Fibroblast of skin of left biceps (primary cell): ENCODE measurements at places on chromosomes 2 and 18.

DNA sequence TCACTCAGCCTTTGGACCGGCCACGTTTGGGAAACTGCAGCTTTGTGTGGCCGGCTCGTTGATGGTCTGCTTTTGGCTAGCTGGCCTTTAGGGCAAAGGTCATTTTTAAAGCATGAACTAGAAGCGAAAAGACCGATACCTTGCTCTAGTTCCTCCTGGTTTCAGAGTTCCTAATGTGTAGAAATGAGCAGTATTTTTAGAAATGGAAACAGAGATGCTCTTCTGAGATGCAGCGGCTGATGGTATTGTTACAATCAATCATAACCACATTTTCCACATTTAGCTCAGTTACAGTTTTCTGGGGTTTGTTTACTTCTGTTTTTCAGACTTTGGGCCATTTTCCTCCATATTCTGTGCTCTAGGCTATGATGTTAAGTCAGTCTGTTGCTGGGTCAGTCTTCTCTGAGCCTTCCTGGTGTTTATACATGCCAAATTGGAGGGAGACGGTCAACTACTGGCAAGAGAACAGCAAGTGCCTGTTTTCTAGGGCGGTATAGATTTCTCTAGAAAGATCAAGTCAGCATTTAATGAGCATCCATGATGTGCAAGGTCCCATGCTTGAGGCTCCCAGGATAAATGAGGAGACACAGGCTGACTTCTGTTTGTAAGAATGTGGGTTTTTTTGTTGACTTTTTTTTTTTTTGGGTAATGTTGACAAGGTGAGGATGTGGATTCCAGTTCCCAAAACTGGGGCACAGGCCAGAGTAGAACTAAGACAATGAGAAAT is 28.0 kb downstream of the RNF144A start:
- DNase-seq = no peak

DNA sequence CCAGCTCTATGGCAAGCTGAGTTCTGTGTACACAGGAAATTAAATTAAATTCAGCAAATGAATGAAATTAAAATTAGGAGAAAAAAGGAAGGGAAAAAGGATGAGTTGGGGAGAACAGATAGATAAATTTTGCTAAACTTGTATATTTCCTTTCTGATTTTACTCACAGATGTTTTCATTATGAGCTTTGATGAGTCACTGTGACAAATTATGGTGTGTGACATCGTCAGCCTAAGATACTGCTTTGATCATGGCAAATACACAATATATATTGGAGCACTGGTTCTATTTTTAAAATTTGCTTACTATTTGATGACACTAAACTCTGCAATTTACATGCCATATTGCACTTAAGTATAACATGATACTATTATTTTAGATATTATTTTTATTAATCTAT is 464.6 kb upstream of the SPHKAP start:
- no peak for DNase-seq

- no peak for DNase-seq
Observed at GRCh38 chr2:37892436-37893114, 32.5 kb upstream of the RMDN2 start.

- no peak for DNase-seq
Observed at GRCh38 chr2:196783431-196784094, 15.9 kb downstream of the GTF3C3 start.

DNA sequence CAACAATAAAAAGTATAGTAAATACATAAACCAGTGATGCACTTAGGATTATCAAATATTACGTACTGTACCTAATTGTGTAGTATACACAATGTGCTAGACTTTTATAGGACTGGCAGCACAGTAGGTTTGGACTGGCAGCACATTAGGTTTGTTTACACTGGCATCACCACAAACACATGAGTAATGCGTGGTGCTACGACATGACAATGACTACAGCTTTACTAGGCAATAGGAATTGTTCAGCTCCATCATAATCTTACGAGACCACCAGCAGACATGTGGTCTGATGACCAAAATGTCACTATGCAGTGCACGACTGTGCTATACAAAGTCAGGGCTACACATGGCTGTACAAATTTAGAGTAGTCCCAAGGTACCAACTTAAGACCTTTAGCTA is 2.3 kb downstream of the MBOAT2 start:
- no peak for DNase-seq

DNA sequence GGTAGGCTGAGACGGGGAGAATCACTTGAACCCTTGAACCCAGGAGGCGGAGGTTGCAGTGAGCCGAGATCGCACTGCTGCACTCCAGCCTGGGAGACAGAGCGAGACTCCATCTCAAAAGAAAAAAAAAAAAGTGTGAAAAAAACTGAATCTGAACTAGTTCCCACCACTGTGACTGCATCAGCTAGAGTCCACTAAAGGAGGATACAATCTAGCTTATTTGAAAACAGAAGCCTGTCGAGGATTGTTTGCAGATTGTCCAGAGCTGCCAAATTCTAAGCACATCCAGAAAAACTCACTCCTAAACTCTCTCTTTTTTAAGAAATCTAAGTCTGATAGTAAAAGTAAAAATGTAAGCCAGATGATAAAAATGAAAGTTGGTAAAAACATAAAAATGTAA is 10.6 kb downstream of the GFPT1 start:
- no peak for DNase-seq

DNA sequence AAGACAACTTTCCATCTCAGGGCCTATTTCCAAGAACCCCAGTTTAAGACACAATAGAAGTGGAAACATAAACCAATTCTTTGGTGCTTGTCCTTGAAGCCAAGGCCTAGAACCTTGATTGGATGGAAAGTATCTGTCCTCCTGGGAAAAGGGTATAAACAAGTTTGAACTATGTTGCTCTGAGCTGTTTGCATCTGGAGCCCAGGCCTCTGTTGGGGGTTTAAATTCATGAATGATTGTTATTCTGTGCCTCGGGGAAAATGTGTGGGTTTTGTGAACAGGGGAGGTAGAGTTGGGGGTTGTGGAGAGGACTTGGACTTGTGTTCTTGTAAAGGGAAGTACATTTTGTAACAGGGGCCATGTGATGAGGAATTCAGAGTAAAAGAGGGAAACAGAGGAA is 406.1 kb downstream of the SLC4A3 start:
- DNase-seq = peak; percentile 44
